GM04503 (cell line): ENCODE measurements at places on chromosomes 3 and 15.

DNA sequence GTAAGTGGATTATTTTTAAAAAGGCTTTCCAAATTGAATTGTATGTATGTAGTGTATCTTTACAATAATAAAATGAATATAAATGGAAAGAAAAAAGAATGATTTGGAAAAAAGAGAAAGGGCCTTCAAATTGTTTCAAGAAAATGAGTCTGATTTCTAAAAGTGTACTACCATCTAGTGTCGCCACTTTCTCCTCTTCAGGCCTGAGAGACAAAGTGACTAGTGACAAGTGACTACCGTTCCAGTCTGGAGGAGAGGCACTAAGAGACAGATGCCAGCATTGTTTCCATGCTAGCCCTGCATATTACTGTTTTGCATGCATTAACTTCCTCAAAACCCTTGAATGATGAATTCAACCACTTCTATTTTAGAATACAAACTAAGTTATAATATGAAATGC is 39.3 kb downstream of the P3H2 start:
- no peak for DNase-seq

DNA sequence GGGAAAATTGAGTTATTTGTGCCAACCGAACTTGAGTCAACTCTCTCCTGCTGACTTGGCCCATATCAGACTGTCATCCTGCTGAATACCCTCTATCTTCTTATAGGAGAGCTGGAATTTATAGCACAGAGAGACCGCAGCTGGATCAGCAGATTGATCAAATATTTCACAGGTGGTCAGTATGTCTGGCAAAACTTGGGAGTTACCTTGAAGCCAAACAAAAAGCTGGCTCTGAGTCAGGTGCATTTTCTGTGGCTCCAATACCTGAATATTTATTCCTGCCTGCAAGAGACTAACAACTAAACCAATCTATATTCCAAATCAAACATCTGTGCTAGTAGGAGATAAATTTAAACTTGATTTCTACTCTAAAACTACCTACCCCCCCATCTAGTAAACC is 752.1 kb upstream of the ALCAM start:
- no peak for DNase-seq

- no peak for DNase-seq
Observed at GRCh38 chr3:171954690-171955383, 84.5 kb upstream of the FNDC3B start.

DNA sequence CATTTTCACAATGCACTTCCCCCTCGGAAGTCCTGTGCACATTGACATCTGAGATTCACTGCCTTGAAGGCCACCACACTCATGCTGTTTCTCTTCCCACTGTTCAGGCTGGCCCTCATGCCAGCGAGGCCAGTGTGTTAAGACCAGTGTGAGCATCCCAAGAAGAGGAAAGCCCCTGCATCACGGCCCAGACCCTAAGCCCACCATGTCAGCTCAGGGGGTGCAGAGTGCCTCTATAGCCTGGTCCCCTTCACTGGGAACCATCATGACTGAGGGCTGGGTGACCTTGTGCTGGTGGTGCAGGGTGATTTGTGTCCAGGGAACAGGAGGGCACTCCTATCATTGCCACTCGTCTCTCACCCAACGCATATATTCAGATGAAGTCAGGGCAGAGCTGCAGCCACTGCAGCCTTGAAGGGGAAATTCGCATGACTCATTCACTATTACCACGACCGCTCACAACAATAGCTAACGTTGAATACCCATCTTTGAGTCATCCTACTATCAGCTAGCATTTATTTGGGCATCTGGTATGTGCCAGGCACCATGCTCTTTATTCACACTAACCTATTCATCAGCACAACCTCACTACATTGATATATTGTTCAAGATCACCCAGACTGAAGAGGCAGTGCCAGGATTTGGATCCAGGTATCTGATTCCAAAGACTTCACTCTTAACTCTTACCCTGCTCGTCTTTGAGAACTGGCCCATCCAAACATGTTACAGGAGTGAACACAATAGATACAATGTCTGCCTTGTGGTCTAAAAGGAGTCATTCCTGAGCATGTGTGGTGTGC is 58.8 kb upstream of the SLC6A11 start:
- no peak for DNase-seq

GRCh38 chr3:178761024-178761423 is 224.8 kb downstream of the KCNMB2 start:
- no peak for DNase-seq

GRCh38 chr3:148759430-148759829 is 61.7 kb downstream of the AGTR1 start:
- no peak for DNase-seq

GRCh38 chr3:38643592-38643991 is 5.9 kb downstream of the SCN5A start:
- no peak for DNase-seq

- DNase-seq, result no peak
Observed at GRCh38 chr3:143974271-143975238, 2.9 kb downstream of the DIPK2A start.

DNA sequence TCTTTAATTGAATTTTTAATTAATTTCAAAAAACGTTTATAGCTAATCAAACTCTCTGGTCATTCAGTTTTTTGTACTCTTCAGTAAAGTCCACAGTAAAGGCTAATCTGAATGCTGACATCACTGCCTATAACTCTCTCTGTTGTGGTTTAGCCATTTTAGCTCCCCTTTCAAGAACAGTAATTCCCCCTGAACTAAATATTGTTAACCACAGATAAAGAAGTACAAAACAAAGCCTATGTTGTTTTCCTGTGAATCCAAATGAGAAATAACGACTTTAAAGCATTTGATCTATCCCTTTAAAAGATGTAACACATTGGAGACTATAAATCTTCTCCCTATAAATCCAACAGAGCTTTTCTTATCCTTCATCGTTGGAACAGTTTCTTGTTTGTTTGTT is 94.2 kb downstream of the ZBTB20 start:
- no peak for DNase-seq

DNA sequence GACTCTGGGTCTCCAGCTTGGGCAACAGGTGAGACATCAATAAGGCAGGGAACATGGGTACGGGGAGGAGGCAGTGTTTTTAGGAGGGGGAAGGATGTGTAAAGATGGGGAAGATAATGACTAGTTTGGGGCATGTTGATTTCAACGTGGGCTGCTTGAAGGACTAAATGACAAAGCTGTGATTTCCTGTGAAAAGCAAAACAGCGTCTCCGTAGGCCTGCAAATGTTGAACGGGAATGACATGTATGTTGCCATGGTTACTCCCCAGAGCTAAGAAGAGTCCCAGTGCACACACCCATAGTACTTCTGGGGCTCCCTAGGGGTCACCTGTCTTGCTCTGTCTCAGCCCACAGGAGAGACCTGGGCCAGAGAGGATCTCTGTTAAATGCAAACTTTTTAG is 71.3 kb upstream of the ETV5 start:
- DNase-seq, result no peak

GRCh38 chr3:120348991-120349854 is at the start of gene LRRC58:
Gene LRRC58, minus strand, starts transcription at chr3:120349354. Its CDS starts 111 bp downstream, at chr3:120349243.
- DNase-seq, result peak; percentile 65

- DNase-seq, result no peak
Observed at GRCh38 chr3:100374521-100374920, 26.4 kb downstream of the TOMM70 start.

DNA sequence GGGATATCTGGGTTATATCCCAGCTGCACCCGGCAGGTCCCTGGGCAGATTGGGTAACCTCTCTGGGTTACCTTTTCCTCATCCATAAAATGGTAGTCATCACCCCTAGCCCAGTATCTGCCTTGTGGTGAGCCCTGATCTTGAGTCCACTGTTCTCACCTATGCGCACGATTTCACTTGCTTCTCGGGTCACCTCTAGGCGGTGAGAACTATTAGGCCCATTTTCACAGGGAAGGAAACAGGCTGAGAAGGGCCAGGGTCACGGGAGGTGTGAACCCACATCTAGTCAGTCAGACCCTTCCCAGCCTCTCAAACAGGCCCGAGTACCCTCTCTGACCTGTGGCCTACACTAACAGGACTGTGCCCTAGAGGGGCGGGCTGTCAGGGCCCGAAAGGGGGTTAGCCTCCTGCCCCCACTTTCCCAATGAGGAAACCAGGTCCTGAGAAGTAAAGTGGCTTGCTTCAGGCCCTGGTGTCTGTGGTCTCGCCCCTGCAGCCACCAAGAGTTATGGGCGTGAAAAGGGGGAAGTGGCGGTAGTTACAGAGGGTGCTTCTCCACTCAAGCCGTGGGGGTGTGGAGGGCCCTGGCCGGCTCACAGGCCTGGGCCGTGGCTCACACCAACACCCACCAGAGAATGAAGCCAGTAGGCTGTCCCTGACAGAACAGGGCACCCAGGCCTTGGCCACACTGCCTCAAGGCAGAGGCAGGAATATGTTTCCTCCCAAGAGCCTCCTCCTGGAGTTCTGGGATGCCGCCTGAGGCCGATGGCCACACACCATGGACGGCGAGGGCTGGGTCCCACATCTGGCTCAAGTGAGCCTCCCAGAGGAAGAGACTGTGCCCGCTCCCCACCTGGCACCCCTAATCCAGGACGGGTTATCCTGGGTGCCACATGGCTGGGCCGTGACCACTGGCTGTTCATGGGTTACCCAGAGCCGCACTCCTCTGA is 19.5 kb downstream of the PSTPIP1 start:
- DNase-seq, result no peak

DNA sequence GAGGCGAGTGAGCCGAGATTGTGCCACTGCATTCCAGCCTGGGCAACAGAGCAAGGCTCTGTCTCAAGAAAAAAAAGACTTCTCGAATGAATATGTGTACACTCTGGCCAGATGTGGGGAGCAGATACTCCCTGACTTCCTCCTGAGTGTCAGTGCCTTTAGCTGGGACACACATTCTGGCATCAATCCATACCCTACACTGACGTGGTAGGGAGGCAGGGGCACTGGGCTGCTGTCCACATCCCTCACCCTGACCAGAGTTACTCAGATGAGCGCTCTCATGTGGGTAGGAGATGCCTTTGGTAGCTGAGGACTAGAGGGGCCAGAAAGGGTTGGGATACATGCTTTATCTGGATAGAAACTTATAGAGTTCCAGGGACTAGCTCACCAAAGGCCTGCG is 15.6 kb downstream of the LIMD1 start:
- DNase-seq, result no peak

GRCh38 chr15:35944945-35945585 is 399.1 kb upstream of the DPH6 start:
- DNase-seq, result no peak

DNA sequence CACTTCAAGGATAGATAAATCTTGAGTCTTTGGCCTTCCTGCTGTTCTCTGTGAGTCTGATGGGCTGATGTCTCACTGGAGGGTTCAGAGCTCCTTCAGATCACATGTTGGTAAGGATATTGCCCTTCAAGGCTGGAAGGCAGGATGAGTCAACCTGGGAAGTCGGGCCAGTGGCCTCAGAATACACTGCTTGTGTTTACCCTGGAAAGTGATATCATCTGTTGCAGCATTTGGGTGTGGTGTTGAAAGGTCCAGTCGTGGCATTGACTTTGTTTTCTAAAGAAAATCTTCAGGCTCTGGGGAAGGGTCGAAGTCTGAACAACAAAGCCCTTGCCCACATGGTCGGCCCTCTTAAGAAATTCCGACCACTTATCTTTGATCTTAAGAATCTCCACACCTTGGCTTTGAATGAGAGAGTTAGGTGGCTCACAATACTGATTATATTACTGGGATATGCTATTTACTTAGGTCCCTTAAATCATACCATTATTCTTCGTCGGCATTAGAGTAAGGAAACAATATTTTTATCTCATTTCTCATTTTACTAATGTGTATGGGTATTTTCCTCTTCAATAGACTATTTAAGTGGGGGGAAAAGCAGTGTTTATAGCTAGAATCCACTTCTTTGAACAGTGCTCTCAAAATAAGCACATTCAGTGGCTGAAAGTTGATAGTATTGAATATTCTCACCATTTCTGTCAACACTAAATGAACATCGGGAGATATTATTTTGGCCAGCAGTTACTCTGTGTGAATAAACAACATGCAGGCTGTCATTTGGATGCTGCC is 303.9 kb upstream of the RASGRP1 start:
- peak; percentile 95 for DNase-seq

- DNase-seq, result no peak
Observed at GRCh38 chr15:63379492-63380150, 2.0 kb downstream of the CA12 start.

DNA sequence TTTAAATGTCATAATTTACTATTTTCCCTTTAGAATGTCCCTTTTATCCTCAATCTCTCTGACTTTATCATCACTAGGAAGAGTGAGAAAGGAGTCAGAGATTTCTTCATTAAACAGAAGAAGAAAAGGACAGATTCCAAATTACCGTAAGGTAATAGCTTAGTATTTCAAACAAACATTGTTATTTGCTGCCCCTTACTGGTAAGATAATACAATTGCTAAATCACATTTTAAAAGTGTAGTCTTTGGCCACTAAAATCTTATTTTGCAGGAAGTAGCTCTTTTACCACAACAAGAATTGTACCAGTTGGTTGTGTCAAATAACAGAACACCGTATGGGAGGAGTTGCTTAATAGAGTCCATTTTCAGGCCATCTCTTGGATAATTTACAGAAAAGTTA is 53.7 kb downstream of the CGGBP1 start:
- DNase-seq, result no peak

DNA sequence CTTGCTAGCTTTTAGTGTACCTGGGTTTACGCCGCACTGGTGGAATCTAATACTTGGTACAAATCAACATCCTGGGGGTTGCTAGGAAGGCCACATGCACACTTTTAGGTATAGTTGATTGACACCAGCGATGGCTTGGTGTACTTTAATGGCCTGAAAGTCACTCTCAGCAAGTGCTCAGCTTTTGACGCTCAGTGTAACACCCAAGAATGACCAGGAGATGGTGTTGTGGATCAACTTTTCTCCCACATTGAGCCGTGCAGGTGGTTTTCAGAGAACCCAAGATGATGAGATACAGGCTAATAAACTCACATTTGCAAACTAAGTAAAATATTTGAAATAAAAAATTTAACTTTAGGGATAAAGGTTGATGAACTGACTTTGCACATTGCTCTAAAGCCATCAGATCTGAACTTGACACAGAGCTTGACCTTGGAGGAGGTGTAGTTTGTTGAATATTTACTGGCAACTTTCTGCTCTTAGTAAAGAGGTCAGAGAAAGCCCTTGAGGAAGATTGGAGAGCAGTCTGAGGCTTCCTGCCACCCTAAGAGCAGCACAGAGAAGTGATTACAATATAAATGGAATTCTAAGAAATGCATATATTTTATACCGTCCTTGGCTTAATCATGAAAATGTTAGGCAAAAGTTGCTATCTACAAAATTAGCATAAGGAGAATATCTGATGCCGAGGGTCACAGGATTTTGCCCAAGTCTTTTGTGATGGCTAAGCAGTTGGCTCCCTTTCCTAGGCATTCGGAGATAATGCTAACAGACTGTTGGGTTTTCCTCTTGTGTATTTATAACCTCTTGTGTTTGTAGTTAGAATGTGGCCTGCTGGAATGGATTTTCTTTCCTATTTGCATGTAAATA is 143.4 kb upstream of the RASGRP1 start:
- DNase-seq, result peak; percentile 33

DNA sequence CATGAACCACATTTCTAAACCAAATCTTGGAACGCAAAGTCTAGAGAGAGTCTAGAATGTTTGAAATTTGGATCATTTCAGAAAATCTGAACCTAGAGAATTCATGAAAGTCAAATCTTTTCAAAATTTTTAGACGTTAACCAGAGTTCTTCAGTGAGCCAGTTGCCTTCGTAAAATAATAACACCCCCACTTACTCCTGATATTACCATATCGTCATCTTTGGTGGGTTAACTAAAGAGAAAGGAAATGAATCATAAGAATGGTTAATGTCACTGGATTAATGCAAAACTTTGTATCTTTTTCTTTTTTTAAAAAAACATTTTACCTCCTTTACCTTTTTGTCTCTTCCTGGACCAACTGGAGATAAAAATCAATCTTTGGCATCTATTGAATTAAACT is 1.2 kb upstream of the ZBED2 start:
- DNase-seq, result no peak
